Activated T-helper 1 cell treated with anti-CD3 and anti-CD28 coated beads, Interleukin-2, amount 50 U/mL, for 16 hours (primary cell): ENCODE measurements at places on chromosomes 6 and 20.

DNA sequence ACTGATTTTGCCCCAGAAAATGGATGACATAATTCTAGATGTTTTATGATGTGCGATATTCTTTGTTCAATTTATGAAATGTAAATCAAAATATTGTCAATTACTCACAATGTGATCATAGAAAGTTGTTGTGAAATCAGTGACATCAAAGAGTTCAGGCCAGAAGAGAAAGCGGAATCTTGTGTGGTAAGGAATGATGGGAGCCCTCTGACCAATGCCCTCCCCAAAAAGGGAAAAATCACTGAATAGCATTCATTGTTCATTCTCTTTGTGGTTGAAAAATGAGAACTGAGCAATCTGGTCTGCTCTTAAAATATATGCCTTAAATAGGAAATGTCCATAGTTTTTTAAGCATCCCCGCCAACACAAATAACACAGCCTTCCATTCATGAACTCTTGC, 247.1 kb upstream of the GRIK2 start:
- DNase-seq = no peak

- no peak for DNase-seq
These were observed 377.5 kb downstream of the CDKAL1 start for GRCh38 chr6:20911712-20912111.

- DNase-seq = no peak
These were observed 81.1 kb downstream of the PLCG1 start for GRCh38 chr20:41218466-41218865.

DNA sequence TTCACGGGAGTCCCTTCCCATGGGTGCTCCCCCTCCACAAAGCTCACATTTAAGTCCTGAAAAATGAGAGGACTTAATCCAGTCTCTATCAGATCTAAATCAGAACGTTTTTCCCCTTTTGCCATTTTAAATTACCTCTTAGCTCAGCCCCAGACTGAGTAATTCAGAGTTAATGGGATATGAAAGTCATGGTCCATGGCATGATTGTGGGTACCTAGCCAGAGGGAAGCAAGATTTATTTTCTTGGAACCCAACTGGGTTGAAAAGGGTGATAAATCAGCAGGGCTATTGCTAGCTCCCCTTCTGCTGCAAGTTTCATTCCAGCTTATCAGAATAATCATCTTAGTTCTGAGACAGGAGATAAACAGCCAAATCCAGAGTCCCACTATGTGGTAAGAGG, 320.2 kb upstream of the CHD6 start:
- DNase-seq = no peak

DNA sequence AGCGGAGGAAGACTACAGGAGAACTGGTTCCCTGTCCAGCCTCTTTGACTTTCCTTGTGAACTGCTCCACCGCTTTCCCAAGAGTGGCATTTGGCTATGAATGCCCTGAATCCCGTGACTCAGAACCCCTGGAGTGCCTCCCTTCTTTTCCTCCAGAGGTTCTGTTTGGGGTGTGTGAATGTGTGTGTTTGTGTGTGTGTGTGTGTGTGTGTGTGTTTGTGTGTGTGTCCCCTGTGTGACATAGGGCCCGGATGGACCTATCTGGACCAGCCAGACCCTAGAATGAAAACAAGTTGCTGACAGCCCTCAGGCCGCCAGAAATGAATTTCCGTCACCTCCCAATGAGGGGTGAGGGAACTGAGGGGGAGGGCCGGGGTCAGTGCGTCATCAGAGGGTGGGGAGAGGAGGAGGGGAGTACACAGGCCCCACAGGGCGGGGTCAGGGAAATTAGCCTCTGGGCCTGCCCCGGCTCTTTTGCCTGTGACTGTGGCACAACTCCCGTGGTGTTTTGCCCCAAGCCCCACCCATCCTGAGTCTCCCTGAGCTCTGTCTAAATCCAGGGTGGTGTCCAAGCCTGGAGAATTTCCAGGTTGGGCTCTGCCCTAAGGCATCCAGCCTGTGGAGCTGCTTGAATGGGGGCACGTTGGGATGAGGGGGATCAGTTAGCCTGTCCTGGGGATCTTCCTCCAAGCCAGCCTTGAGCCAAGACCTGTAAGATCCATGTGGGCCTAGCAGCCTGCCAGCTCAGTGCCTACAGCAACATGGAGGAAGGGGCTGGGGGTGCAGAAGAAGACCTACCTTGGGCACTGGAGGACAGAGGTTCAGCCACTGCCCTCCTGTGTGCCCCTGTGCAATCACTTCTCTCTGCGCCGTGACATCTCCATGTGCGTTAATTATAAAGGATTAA, 15.2 kb upstream of the MRPS18A start:
- no peak for DNase-seq

DNA sequence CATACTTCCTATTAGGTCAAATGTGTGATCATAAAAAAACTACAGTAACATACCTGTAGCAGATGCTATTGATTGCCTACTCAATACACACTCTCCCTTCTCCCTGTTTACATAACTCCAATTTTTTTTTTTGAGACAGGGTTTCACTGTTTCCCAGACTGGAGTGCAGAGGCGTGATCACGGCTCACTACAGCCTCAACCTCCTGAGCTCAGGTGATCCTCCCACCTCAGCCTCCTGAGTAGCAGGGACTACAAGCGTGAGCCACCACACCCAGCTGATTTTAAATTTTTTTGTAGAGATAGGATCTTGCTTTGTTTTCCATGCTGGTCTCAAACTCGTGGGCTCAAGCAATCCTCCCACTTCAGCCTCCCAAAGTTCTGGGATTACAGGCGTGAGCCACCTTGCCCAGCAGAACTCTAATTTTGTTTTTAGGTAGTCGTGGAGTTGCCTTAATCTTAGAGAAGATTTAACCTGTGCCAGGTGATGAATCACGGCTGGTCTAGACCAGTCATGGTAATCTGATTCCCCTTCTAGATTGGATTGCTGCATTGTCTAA, 14.0 kb upstream of the KIF3B start:
- no peak for DNase-seq

- DNase-seq = no peak
These were observed 39.6 kb upstream of the HDAC2 start for GRCh38 chr6:114010540-114010939.

GRCh38 chr20:63049191-63049518, 42.4 kb upstream of the BHLHE23 start:
- no peak for DNase-seq

- DNase-seq = no peak
These were observed 13.4 kb upstream of the RPS6KA2 start for GRCh38 chr6:166640342-166641043.

- DNase-seq = no peak
These were observed 252.7 kb downstream of the TSHZ2 start for GRCh38 chr20:53224851-53225250.

DNA sequence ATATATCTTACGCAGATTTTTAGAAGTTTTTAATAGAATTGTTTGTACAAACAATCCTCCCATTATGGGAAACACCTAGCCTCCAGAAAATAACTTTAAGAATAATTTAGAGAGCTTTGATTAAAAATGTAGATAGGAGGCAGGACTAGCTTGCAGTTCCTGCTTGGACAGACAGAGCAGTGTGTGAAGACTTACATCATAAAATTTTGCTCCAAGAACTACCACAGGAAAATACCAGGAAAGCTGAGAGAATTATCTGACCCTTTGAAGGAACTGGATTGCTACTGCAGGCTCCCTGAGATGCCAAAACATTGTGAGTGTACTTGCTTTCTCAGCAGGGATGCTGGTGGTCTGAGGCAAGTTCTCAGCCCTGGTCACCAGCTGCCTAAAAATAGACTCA, 64.2 kb downstream of the EYS start:
- no peak for DNase-seq

- no peak for DNase-seq
These were observed 34.7 kb downstream of the TAF4 start for GRCh38 chr20:62030834-62031434.

DNA sequence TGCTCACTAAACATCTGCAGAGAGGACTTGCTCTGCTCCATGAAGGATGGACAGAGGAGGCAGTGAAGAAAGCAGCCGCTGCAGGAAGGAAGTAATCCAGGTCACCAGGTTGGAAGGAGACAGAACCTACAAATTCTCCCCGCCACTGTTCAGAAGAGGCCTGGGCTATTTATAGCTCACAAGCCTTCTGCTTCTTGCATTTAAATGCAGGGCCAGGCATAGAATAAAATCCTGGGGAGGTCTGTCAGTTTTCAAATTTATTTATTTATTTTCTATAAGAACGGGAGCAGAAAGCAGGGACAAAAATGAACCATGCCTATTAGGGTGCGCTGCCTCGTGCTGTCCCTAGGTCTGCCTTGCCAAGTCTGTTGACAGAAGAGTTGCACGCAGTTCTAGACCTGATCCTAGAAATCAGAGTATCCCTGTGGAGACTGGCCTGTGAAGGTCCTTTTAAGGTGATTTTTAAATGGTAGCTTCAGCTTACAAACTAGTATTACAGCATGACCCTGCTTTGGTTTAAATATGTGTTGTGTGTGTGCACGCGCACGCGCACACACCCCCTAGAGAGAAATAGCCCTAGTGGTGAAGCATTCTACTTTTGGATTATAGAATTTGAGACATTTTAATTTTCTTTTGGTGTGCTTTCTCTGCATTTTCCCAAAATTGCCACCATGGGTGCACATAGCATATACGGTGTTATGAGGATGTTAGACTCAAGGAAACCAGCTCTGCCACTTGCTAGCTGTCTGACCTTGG, 19.5 kb downstream of the RIMS4 start:
- DNase-seq = no peak

DNA sequence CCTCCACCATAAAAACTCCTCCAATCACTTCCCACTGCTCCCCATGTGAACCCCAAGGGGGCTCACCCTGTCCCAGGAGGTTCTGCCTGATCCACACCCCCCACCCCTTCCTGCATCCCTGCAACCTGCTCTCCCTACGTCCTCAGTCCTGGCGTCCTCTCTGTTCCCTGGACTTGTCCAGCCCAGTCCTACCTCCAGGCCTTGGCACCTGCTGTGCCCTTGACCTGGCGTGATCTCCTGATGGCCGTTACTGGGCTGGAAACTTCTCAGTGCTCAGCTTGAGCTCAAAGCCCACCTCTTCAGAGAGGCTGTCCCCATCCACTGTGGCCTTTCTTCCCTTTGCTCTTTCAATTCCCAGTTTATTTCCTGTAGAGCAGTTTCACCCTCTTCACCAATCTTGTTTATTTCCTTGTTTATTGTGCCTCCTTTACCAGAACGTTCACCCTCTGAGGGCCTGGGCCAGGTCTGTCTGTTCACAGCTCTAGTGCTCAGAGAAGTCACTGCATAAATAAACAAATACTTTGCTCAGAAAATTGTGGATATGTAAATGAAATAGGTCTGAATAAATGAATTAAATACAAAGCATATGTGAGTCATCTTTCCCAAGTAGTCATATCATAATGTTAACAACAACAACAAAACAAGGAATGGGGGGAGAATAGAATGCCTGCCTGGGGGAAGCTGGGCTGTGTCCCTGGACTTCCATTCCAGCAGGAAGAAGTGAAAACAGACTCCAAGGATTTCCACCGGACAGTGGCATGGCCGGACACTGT, 175.7 kb upstream of the SULF2 start:
- no peak for DNase-seq

DNA sequence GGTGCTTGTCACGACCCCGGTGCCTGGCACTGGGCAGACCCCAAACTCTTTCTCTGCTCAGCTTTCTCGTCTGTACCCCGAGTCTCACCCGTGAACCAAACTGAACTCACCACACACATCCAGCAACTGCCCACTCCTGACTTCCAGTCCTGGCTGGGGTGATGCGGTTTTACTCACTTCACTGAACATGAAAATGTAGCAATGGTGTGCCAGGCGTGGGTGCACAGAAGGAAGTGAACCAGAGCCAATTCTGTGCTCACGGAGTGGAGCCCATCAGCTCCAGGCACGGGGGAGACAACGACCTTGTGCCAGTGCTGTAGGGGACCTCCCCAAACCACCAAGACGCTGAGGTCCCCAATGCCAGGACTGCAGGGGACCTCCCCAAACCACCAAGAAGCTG, 78.7 kb upstream of the AFDN start:
- DNase-seq = no peak

- DNase-seq = no peak
These were observed 230.3 kb downstream of the TBC1D7 start for GRCh38 chr6:13098006-13098405.

- DNase-seq = no peak
These were observed 1.6 kb upstream of the RPS12 start for GRCh38 chr6:132812756-132813172.

- no peak for DNase-seq
These were observed 4.6 kb downstream of the AFDN start for GRCh38 chr6:167831281-167831828.

DNA sequence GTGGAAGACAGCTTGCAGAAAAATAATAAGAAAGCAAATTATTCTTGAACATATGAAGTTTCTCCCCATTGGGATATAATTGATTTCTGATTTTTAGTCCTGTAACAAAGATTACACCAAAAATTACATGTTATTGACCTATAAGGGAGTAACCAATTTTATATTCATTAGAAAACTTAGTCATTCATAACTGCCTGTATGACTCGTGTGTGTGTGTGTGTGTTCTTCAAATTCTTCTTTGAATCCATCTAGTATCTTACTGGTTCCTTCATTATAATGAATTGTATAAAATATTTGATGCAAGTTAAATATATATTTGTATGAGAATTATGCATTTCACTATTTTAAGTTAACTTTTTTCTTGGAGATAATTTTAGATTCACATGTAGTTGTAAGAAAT, 310.4 kb downstream of the HAO1 start:
- DNase-seq = no peak

DNA sequence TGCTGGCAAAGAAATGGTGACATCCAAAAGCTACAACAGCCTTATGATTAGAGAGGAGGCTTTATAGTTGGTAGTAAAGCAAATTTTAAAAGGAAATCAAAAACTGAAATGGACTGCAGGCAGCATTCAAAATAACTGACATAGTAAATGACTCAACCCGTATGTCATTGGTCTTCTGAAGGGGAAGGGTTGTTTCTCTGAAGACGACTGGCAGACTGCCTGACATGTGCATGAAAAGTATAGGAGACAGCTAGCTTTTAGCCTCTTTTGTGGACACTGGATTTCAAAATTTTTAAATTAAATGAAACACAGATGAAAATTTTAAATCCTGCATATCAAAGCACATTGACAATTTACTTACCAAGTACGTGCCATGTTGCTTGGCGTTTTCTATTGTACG, 90.7 kb downstream of the TRMT6 start:
- DNase-seq = no peak

DNA sequence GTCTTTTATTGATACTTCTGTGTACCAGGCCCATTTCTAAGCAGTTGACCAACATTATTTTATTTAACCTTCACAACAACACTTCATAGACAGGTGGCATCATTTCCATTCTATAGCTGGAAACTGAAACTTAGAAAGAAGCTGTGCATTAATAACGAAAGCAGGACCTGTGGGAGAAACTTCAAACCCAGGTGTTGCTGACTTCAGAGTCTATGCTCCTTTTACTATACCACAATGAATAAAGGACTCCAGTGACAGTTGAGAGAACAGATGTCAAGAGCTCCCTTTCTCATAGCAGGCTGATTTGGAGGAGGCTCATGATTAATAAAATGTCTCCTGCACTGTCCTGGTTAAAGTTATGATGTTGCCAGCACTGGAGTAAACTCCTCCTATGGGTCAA, 56.6 kb upstream of the POU3F2 start:
- DNase-seq = no peak

DNA sequence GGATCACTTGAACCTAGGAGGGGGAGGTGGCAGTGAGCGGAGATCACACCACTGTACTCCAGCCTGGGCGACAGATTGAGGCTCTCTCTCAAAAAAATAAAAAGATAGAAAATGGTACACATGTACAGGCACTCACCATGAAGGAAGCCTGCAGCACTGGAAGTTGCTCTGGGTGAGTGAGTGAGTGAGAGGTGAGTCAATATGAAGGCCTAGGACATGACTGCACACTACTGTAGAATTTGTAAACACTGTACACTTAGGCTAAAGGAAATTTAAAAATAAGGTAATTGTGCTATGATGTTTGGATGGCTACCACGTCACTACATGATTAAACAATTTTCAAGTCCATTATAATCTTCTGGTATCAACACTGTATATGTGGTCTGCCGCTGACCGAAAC, 216.2 kb downstream of the FOXC1 start:
- no peak for DNase-seq
